ENCODE measurements at places on chromosomes 16 and 17. TPM values are rescaled to one million over a fixed set of nuclear protein-coding genes. Genes with fewer than 3 reads are reported as not detected.
A peak's percentile ranks its signal among the peaks of the same experiment; 100 is the strongest.

Gene NPB
- total RNA-seq: not detected

Gene NR1D1
- total RNA-seq: 0.87 TPM

Gene PRSS21
- total RNA-seq: not detected

Gene CHD9
- 52.7 TPM for total RNA-seq

Gene FAM20A
- 0.41 TPM for total RNA-seq

Gene RPL26
- total RNA-seq: 8,768 TPM

- no peak overlapping the region for H3K4me3 ChIP-seq
- no peak for DNase-seq
- H3K27ac ChIP-seq: no peak overlapping the region
Measured at GRCh38 chr16:83900571-83900970, 1.7 kb downstream of the MLYCD start.

- no peaks in the 10 kb centered on the region for H3K27me3 ChIP-seq
- H3K4me1 ChIP-seq: no peaks in the 10 kb centered on the region
- no peaks in the 10 kb centered on the region for H3K36me3 ChIP-seq
- DNase-seq: peak; percentile 54
Measured at GRCh38 chr16:66905633-66906539, 12.8 kb downstream of the CDH16 start.

GRCh38 chr16:72836181-72836580 is 211.7 kb downstream of the ZFHX3 start:
- H3K27me3 ChIP-seq: no peaks in the 10 kb centered on the region
- no peak for DNase-seq
- no peak overlapping the region for H3K27ac ChIP-seq
- no peak overlapping the region for H3K4me3 ChIP-seq

- peak; percentile 57 for DNase-seq
- no peak overlapping the region for H3K4me3 ChIP-seq
- no peaks in the 10 kb centered on the region for H3K36me3 ChIP-seq
- peaks cover 100% of the 10 kb centered on the region for H3K27me3 ChIP-seq
- H3K27ac ChIP-seq: no peak overlapping the region
Measured at GRCh38 chr17:48619826-48620449, 4.8 kb upstream of the HOXB8 start.

DNA sequence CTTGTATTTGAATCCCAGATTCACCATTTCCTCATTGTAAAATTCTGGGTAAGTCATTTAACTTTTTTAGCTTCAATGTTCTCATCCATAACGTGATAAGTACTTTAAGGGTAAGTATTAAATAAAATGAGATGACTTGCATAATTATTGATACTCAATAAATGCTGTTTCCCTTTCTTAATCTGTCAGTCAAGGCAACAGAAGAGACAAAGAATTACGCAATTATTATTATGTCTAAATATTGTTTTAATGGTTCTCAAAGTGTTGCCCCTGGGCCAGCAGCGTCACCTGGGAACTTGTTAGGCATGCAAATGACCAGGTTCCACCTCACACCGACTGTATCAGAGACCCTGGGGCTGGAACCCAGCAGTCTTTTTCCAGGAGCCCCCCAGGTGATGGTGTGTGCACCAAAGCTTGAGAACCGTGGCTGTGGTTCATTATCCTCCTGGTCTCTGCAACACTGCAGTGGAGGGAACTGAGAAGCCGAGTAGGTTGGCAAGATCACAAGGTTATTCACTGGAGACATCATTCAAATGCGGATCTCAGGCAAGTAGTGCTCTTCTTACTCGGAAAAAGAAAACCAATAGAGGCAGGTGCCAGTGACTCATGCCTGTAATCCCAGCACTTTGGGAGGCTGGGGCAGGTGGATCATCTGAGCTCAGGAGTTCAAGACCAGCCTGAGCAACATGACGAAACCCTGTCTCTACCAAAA is 43.5 kb downstream of the LYRM9 start:
- no peaks in the 10 kb centered on the region for H3K27me3 ChIP-seq
- no peak overlapping the region for H3K4me3 ChIP-seq
- no peak overlapping the region for H3K27ac ChIP-seq
- H3K36me3 ChIP-seq: no peaks in the 10 kb centered on the region

GRCh38 chr17:19911033-19911432 is 43.3 kb upstream of the ULK2 start:
- H3K4me3 ChIP-seq: no peak overlapping the region
- H3K27ac ChIP-seq: no peak overlapping the region
- no peaks in the 10 kb centered on the region for H3K27me3 ChIP-seq
- peak; percentile 24 for DNase-seq

DNA sequence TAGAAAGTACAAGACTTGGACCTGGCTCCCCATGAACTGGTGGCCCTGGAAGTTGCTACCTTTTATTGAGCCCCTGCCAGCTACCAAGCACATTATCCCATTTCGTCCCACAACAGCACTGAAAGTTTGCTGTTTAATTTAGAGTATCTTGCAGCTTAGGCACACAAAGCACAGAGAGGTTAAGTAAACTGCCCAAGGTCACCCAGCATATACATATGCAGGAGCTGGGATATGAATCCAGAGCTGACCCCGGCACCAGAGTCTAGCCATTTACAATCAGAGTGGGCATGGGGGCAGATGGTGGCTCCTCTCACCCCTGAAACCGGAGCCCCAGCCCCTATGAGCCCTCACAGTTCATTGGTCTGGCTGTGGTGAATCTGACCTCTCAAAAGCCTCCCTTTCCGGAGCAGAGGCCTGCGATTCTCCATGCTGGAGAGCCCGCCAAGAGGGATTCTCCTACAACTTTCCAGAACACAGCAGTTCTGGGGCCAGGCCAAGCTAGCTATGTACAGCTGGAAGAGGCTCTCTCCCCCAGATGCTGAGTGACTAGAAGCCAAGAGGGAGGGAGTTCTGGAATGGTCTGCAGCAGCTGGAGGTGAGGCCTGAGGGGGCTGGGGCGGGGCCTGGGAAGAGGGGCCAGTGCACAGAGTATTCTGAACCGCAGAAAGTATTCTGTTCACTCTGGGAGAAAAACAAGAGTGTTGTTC is 58.3 kb downstream of the SREBF1 start:
- H3K4me3 ChIP-seq: no peak overlapping the region
- no peaks in the 10 kb centered on the region for H3K36me3 ChIP-seq
- no peak overlapping the region for H3K27ac ChIP-seq
- H3K27me3 ChIP-seq: peaks cover 14% of the 10 kb centered on the region
- H3K4me1 ChIP-seq: peaks cover 31% of the 10 kb centered on the region

- DNase-seq: no peak
- H3K36me3 ChIP-seq: no peaks in the 10 kb centered on the region
- no peak overlapping the region for H3K4me3 ChIP-seq
- H3K4me1 ChIP-seq: peaks cover 42% of the 10 kb centered on the region
- no peaks in the 10 kb centered on the region for H3K27me3 ChIP-seq
Measured at GRCh38 chr16:51522902-51523301, 371.8 kb upstream of the SALL1 start.

DNA sequence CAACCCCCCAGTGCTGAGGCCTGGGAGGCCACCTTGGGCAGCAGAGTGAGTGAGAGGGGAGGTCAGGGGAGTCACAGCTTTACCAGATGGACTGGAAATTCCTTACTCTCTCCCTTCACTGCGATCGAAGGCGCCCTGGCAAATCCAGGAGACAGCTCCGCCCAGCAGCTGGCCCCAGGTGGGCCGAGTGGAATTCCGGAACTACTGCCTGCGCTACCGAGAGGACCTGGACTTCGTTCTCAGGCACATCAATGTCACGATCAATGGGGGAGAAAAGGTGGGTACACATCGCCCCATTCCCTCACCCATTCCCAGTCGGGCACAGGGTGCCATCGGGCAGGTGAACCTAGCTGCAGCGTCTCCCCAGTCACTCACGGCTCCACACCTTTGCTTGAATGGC is 91.6 kb downstream of the ABCC6 start:
- DNase-seq: no peak
- no peaks in the 10 kb centered on the region for H3K27me3 ChIP-seq
- H3K4me1 ChIP-seq: no peaks in the 10 kb centered on the region
- no peak overlapping the region for H3K4me3 ChIP-seq
- H3K27ac ChIP-seq: no peak overlapping the region

- DNase-seq: no peak
- H3K27me3 ChIP-seq: no peaks in the 10 kb centered on the region
- H3K4me3 ChIP-seq: no peak overlapping the region
- no peaks in the 10 kb centered on the region for H3K36me3 ChIP-seq
Measured at GRCh38 chr17:47975823-47976205, 4.9 kb downstream of the CDK5RAP3 start.

- H3K27me3 ChIP-seq: no peaks in the 10 kb centered on the region
- H3K27ac ChIP-seq: no peak overlapping the region
- H3K4me3 ChIP-seq: no peak overlapping the region
- no peaks in the 10 kb centered on the region for H3K4me1 ChIP-seq
Measured at GRCh38 chr16:88886845-88887521, 20.5 kb upstream of the PABPN1L start.

GRCh38 chr16:59635674-59636073 is 901.6 kb upstream of the GOT2 start:
- H3K4me1 ChIP-seq: no peaks in the 10 kb centered on the region
- no peaks in the 10 kb centered on the region for H3K36me3 ChIP-seq
- DNase-seq: no peak
- H3K27ac ChIP-seq: no peak overlapping the region
- no peaks in the 10 kb centered on the region for H3K27me3 ChIP-seq
- H3K4me3 ChIP-seq: no peak overlapping the region

GRCh38 chr16:83606486-83607030 is 201.2 kb upstream of the HSBP1 start:
- no peak overlapping the region for H3K4me3 ChIP-seq
- H3K4me1 ChIP-seq: no peaks in the 10 kb centered on the region
- no peaks in the 10 kb centered on the region for H3K36me3 ChIP-seq
- H3K27me3 ChIP-seq: no peaks in the 10 kb centered on the region
- DNase-seq: no peak

DNA sequence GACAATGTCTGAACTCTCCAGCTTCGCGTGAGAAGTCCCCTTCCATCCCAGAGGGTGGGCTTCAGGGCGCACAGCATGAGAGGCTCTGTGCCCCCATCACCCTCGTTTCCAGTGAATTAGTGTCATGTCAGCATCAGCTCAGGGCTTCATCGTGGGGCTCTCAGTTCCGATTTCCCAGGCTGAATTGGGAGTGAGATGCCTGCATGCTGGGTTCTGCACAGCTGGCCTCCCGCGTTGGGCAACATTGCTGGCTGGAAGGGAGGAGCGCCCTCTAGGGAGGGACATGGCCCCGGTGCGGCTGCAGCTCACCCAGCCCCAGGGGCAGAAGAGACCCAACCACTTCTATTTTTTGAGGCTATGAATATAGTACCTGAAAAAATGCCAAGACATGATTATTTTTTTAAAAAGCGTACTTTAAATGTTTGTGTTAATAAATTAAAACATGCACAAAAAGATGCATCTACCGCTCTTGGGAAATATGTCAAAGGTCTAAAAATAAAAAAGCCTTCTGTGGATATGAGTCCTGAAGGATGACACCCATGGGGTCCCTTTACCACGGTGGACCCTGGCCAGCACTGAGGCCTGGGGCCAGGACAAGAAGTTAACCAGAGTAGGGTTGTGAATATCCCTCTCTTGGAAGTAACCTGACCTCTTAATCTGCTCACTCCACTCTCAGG is 10.5 kb upstream of the ITGAD start:
- H3K27me3 ChIP-seq: no peaks in the 10 kb centered on the region
- no peaks in the 10 kb centered on the region for H3K4me1 ChIP-seq
- H3K36me3 ChIP-seq: no peaks in the 10 kb centered on the region
- H3K27ac ChIP-seq: no peak overlapping the region

- no peak overlapping the region for H3K27ac ChIP-seq
- H3K27me3 ChIP-seq: no peaks in the 10 kb centered on the region
- H3K4me3 ChIP-seq: no peak overlapping the region
Measured at GRCh38 chr17:78104540-78104941, 24.0 kb downstream of the TMC6 start.

DNA sequence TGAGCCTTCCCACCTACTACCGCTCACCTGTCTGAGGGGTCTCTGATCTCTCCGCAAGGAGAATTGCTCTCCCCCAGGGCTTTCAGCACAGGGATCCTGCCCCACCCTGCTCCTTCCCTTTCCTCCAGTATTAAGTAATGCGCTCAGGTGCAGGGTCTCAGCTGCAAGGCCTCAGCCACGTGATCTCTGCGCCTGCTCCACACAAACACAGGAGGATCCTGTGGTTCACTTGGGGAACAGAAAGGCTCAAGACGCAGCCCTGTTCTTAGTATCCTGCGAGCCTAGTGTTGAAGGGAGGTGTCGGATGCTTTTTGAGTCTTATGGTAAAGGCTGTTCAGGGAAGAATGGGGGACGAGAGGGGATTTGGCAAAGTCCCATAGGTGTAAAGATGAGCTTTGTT is 41.6 kb upstream of the GCSH start:
- H3K36me3 ChIP-seq: no peaks in the 10 kb centered on the region
- H3K4me3 ChIP-seq: no peak overlapping the region
- DNase-seq: no peak
- peaks cover 13% of the 10 kb centered on the region for H3K4me1 ChIP-seq

DNA sequence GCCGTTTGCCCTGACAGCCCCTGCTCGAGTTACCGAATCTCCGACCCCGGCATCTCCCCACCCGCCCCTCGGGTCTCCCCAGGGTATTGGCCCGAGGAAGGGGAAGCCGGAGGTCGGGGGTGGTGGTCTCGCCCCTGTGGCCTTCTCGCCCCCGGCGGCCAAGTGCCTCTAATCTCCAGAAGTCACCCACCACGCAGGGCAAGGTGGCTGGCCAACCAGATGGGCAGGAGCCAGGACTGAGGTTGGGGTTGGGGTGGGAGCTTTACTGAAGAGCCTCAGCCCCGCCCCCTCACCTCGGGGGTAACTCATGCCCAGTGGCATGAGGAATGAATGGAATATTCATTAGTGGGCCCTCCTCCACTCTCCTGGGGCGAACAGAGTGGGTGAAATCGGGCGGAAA is 637 bp downstream of the DHRS11 start:
- H3K36me3 ChIP-seq: peaks cover 2% of the 10 kb centered on the region
- H3K4me1 ChIP-seq: peaks cover 20% of the 10 kb centered on the region
- H3K27ac ChIP-seq: no peak overlapping the region
- H3K4me3 ChIP-seq: peak overlapping the region; percentile 88

GRCh38 chr17:41026715-41027471 is at the start of gene KRTAP1-5:
Gene KRTAP1-5, minus strand, starts transcription at chr17:41027208. Its CDS starts 53 bp downstream, at chr17:41027155.
- no peak for DNase-seq
- H3K36me3 ChIP-seq: no peaks in the 10 kb centered on the region
- no peak within 1 kb of the TSS for H3K4me3 ChIP-seq
- H3K27me3 ChIP-seq: no peaks in the 10 kb centered on the region

- H3K27me3 ChIP-seq: no peaks in the 10 kb centered on the region
- DNase-seq: no peak
- no peaks in the 10 kb centered on the region for H3K36me3 ChIP-seq
- no peaks in the 10 kb centered on the region for H3K4me1 ChIP-seq
- H3K4me3 ChIP-seq: no peak overlapping the region
Measured at GRCh38 chr16:23802776-23803175, 33.0 kb upstream of the PRKCB start.

GRCh38 chr17:72737151-72737690 is 355.3 kb downstream of the SLC39A11 start:
- no peaks in the 10 kb centered on the region for H3K27me3 ChIP-seq
- H3K4me3 ChIP-seq: no peak overlapping the region
- no peak for DNase-seq
- H3K36me3 ChIP-seq: no peaks in the 10 kb centered on the region
- H3K27ac ChIP-seq: no peak overlapping the region
- peaks cover under 1% of the 10 kb centered on the region for H3K4me1 ChIP-seq

GRCh38 chr16:66324815-66325515 is 41.5 kb upstream of the CDH5 start:
- H3K4me1 ChIP-seq: no peaks in the 10 kb centered on the region
- peak; percentile 69 for DNase-seq
- no peaks in the 10 kb centered on the region for H3K27me3 ChIP-seq
- H3K4me3 ChIP-seq: no peak overlapping the region
